Activated T-helper 1 cell treated with anti-CD3 and anti-CD28 coated beads, Interleukin-12 subunit alpha, Interleukin-12 subunit beta, Interleukin-2, Interleukin-4 antibody, amounts not matched to agents 30 ng/mL and 10 ng/mL and 1 ng/mL, durations not matched to agents 14 hours and 24 hours and 36 hours (primary cell): ENCODE measurements at places on chromosomes 3 and 15. TPM values are rescaled to one million over a fixed set of nuclear protein-coding genes. Genes with fewer than 3 reads are reported as not detected.

DNA sequence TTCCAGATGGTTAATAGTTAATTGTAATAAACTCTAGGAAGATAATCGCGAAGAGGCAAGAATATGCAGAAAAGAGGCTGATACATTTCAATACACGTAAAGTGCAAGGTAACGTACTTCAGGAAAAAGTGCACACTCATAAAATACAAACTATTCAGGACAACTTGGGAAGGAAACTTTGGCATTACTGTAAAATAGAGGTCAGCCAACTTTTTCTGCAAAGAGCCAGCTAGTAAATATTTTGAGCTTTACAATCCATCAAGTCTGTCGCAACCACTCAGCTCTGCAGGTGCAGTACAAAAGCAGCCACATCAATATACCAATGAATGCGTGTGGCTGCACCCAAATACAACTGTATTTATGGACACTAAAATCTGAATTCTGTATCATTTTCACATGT, 51.6 kb upstream of the THUMPD3 start:
- H3K4me1 ChIP-seq = no peaks in the 10 kb centered on the region
- H3K4me3 ChIP-seq = no peak overlapping the region
- H3K36me3 ChIP-seq = no peaks in the 10 kb centered on the region
- DNase-seq = no peak

- no peak overlapping the region for H3K27ac ChIP-seq
- peaks cover 13% of the 10 kb centered on the region for H3K4me1 ChIP-seq
- no peak overlapping the region for H3K4me3 ChIP-seq
- H3K27me3 ChIP-seq = peaks cover 20% of the 10 kb centered on the region
Observed at GRCh38 chr3:184022323-184022722, 4.6 kb upstream of the ABCC5 start.

- H3K27ac ChIP-seq = peak overlapping the region; percentile 20
- peaks cover 8% of the 10 kb centered on the region for H3K4me1 ChIP-seq
- DNase-seq = peak; percentile 20
- H3K4me3 ChIP-seq = no peak overlapping the region
- H3K27me3 ChIP-seq = no peaks in the 10 kb centered on the region
Observed at GRCh38 chr15:74835312-74835823, 7.6 kb downstream of the ULK3 start.

DNA sequence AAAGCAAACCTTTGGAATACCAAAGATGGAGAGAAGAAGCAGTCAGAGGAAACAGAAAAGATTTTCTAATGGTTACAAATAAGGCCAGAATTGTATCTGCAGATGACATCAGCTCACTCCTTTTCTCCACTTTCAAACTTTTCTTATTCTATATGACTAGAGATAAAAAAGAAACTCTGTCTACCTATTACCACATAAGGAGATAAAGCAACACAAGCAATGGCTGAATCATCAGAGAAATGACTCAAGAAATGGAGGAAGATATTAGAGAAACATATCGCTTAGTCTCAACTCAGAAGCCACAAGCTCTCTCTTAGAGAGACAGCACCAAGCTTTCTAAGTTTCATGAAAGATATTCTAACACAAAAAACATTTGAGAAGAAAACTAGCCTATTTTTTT, 784.0 kb downstream of the ZPLD1 start:
- no peak overlapping the region for H3K4me3 ChIP-seq
- H3K27ac ChIP-seq = no peak overlapping the region
- no peaks in the 10 kb centered on the region for H3K27me3 ChIP-seq
- no peak for DNase-seq

DNA sequence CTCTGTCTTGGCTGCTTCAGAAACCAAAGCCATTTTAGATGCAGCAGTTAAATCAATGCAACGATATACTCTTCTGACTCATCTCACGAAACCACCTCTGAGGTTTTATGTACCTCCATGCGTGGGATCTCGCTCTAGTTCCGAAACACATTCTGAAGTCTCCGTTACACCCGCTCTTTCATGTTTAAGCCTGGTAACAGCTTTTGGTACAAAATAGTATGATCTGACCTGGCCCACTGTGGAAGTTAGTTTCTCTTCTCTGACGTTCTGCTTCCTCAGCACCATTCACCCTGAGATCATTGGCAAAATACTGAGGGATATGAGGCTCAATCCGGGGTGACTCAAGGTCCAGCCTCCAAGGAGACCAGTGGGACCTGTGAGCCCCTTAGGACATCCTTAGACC, 121.9 kb downstream of the TMEM266 start:
- peaks cover 10% of the 10 kb centered on the region for H3K4me1 ChIP-seq
- no peaks in the 10 kb centered on the region for H3K36me3 ChIP-seq
- peaks cover 40% of the 10 kb centered on the region for H3K27me3 ChIP-seq
- H3K27ac ChIP-seq = peak overlapping the region; percentile 16
- peak overlapping the region; percentile 0 for H3K4me3 ChIP-seq
- peak; percentile 33 for DNase-seq

GRCh38 chr3:48915296-48915695, 3.3 kb upstream of the ARIH2 start:
- H3K36me3 ChIP-seq = peaks cover 8% of the 10 kb centered on the region
- H3K27me3 ChIP-seq = no peaks in the 10 kb centered on the region
- H3K4me1 ChIP-seq = peaks cover 9% of the 10 kb centered on the region
- peak overlapping the region; percentile 61 for H3K27ac ChIP-seq
- DNase-seq = no peak
- H3K4me3 ChIP-seq = no peak overlapping the region

- no peak overlapping the region for H3K27ac ChIP-seq
- peaks cover 20% of the 10 kb centered on the region for H3K4me1 ChIP-seq
- H3K4me3 ChIP-seq = no peak overlapping the region
- H3K27me3 ChIP-seq = no peaks in the 10 kb centered on the region
- no peaks in the 10 kb centered on the region for H3K36me3 ChIP-seq
Observed at GRCh38 chr3:139627759-139628158, 50.0 kb downstream of the NMNAT3 start.

GRCh38 chr15:79919090-79919748, 22.4 kb upstream of the MTHFS start:
- H3K4me3 ChIP-seq = no peak overlapping the region
- H3K27me3 ChIP-seq = no peaks in the 10 kb centered on the region
- H3K36me3 ChIP-seq = peaks cover 76% of the 10 kb centered on the region

DNA sequence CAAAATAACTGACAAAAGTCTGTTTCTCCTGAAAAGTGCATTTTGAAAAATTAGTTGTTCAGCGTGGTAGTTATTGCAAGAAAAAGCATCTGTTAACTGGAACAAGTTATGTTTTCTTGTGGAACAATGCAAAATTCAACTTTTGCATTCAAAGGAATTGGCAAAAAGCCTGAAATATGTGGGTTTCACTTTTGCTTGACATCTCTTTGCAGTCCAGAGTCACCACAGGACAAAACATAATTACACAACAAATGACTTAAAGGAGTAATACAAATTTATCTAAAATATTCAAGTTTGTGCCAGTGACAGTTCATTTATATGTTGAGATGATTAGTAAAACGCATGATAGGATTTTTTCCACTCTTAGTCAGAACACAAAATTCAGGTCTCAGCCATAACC, 96.3 kb upstream of the P2RY1 start:
- H3K36me3 ChIP-seq = no peaks in the 10 kb centered on the region
- no peak overlapping the region for H3K4me3 ChIP-seq
- H3K27ac ChIP-seq = no peak overlapping the region
- peaks cover 4% of the 10 kb centered on the region for H3K27me3 ChIP-seq

DNA sequence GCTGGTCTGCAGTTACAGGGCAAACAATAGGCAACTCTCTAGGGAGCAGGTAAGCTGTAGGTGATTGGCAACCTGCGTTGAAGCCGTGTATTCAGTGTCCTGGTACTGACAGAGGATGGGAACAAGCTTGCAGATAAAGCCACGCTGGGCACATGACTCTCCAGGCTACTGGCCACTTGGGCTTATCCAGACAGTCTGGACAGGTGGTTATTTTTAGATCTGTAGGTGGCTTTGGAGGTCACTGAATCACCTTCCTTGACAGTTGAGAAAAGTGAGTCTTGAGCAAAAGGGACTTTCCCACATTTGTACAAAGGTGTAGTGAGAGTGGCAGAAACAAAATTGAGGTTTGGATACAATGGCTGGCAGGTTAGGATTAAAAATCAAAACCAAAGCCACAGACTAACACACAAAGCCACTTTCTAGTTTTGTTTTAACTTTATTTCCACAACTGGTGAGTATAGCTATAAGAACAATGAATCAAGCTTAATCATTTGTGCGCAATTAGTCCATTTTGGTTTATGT, 22.3 kb upstream of the IL1RAP start:
- H3K4me3 ChIP-seq = no peak overlapping the region
- peak overlapping the region; percentile 7 for H3K27ac ChIP-seq
- DNase-seq = no peak
- peaks cover 27% of the 10 kb centered on the region for H3K4me1 ChIP-seq
- H3K27me3 ChIP-seq = peaks cover 67% of the 10 kb centered on the region
- H3K36me3 ChIP-seq = peaks cover 4% of the 10 kb centered on the region

DNA sequence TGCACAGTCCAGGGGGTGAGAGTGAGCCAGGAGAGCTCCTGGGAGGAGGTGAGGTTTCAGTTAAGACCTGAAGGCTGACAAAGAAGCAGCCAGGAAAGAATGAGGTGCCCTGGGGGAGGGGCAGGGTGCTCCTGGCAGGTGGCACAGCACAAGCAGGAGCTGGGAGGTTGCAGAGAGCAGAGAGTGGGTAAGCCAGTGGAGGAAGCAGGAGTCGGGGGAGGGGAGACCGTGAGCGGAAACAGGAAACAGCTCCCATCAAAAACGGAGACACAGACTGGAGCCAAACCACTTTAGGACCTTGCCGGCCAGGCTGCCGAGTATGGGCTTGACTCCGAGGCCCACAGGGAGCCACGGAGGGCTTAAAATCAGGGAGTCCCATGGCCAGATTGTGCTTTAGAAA, 12.1 kb upstream of the FBLN2 start:
- no peak overlapping the region for H3K27ac ChIP-seq
- peaks cover 5% of the 10 kb centered on the region for H3K4me1 ChIP-seq
- H3K36me3 ChIP-seq = no peaks in the 10 kb centered on the region

DNA sequence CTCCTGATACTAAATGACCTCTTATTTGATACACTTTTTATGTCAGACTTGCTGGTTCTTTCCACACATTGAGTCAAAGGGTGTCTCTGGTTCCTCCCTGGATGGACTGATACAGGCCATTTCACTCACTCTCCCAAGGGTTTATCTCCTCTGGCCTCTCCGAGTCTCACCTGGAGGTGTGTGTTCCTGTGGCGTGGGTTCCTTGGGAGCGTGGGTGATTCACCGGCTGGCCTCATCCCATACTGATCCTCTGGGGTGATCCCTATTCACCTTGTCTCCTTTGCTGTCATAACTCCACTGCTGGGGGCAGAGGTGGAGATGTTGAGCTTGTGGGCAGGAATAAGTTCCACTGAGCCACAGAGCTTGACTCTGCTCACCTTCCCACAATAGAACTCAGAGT, 61.1 kb downstream of the ST6GAL1 start:
- H3K4me3 ChIP-seq = no peak overlapping the region
- DNase-seq = no peak
- peak overlapping the region; percentile 14 for H3K27ac ChIP-seq
- H3K27me3 ChIP-seq = no peaks in the 10 kb centered on the region
- H3K4me1 ChIP-seq = peaks cover 49% of the 10 kb centered on the region

DNA sequence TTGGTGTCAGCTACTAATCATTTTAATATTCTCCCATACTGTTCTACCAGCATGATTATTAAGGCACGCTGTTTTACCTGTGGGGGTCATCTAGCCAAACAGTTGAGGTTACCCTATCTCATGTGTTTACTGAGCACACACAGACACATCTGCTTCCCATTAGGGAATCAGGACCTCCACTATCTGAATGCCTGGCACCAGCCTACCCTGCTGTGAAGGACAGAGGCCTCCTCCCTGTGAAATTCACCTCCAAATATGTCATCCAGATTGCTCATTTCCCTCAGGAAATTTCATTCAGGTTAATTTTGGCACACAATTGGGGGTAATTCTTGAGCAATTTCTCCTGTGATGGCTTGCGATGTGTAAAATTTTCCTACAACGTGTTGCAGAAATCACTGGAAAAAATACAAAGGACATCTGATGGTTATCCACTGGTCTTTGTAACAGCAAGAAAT, 155.6 kb upstream of the NR2E3 start:
- no peaks in the 10 kb centered on the region for H3K36me3 ChIP-seq
- DNase-seq = no peak
- H3K27ac ChIP-seq = no peak overlapping the region
- peaks cover 3% of the 10 kb centered on the region for H3K27me3 ChIP-seq
- no peaks in the 10 kb centered on the region for H3K4me1 ChIP-seq

- no peak for DNase-seq
- H3K27ac ChIP-seq = peak overlapping the region; percentile 98
- H3K27me3 ChIP-seq = no peaks in the 10 kb centered on the region
- H3K4me1 ChIP-seq = peaks cover 44% of the 10 kb centered on the region
Observed at GRCh38 chr3:48466386-48467109, 20.0 kb downstream of the ATRIP start.

DNA sequence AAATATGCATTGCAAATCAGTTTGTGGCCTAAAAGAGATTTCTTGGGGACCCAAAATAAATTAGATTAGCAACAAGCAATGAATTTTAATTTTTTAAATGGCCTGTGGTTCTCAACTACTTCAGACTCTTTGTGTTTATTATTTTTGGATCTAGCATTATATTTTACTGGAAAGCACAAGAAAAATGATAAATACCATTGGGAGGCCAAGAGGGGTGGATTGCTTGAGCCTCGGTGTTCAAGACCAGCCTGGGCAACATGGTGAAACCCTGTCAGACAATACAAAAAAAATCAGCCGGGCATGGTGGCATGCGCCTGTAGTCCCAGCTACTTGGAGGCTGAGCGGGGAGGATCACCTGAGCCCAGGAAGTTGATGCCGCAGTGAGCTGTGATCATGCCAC, 13.6 kb downstream of the LACTB start:
- H3K36me3 ChIP-seq = peaks cover 16% of the 10 kb centered on the region
- H3K27ac ChIP-seq = no peak overlapping the region
- H3K27me3 ChIP-seq = no peaks in the 10 kb centered on the region
- no peak overlapping the region for H3K4me3 ChIP-seq
- no peak for DNase-seq

- no peak overlapping the region for H3K4me3 ChIP-seq
- no peaks in the 10 kb centered on the region for H3K36me3 ChIP-seq
- DNase-seq = no peak
Observed at GRCh38 chr3:157113832-157114505, 46.0 kb downstream of the CCNL1 start.

The CLRN1 gene
- total RNA-seq = not detected in 2 replicates

The IL17RB gene
- 0.91 and 1.2 TPM in 2 replicates for total RNA-seq

The DPPA4 gene
- total RNA-seq = not detected in 2 replicates

The SLCO3A1 gene
- 18.2 and 20.0 TPM in 2 replicates for total RNA-seq

The SNTN gene
- not detected in 2 replicates for total RNA-seq
